Fibroblast of gingiva (primary cell): ENCODE measurements at places on chromosomes 2 and 18.

GRCh38 chr2:119814216-119814615, 54.5 kb downstream of the PTPN4 start:
- no peak for DNase-seq

- no peak for DNase-seq
Observed at GRCh38 chr18:4544142-4544541, 89.0 kb upstream of the DLGAP1 start.

- DNase-seq = no peak
Observed at GRCh38 chr2:80326214-80326613, 21.7 kb upstream of the LRRTM1 start.

DNA sequence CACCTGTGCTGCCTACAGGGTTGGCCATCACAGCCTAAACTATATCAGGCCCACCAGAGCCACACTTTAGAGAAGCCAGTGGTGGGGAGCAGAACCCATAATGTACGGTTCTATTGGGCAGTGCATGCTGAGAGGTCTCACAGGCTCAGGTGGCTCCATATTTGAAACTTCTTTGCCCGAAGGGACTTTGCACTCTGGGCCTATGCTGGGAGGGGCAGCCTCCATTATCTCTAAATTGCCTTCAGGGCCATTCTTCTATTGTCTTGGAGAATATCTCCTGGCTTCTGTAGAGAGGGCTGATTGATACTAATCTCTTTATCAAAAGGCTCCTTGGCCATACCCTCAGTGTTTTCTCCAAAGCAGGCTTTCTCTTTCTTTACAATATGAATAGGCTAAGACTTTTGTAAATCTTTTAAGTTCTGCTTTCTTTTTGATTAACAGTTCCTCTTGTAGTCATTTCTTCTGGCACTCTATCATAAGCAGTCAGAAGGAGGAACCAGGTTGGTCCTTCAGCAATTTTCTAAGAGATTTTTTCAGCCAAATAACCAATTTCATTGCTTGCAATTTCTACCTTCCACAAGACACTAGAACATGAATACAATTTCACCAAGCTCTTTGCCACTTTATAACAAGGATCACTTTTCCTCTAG, 44.5 kb downstream of the RPE start:
- DNase-seq = no peak

DNA sequence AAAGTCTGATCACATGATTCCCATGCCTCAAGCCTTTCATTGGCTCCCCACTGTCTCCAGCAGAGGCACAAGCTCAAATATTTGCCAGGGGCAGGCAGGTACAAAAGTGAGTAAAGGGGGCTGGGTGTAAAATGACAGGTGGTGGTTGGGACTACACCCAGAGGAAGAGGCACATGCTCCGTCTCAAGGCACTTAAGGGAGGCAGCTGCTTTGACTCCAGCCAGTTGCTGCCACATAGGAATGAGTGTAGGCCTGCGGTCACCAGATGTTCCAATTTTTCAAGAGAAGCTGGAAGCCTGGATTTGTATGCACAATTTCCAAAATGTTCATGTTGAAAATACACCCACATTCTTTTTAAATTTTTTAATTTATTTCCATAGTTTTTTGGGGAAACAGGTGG, 164.4 kb downstream of the UPP2 start:
- DNase-seq = no peak

- peak; percentile 47 for DNase-seq
Observed at GRCh38 chr18:24995755-24996154, 356.2 kb downstream of the ZNF521 start.

GRCh38 chr18:5057386-5058348, 139.4 kb downstream of the AKAIN1 start:
- no peak for DNase-seq

- DNase-seq = no peak
Observed at GRCh38 chr2:98985905-98986666, 50.1 kb upstream of the CRACDL start.

- DNase-seq = no peak
Observed at GRCh38 chr18:48986851-48987761, 36.3 kb upstream of the SMAD7 start.

GRCh38 chr2:159091381-159091780, 122.9 kb downstream of the TANC1 start:
- peak; percentile 64 for DNase-seq

- DNase-seq = no peak
Observed at GRCh38 chr2:111050701-111051376, 69.9 kb upstream of the BCL2L11 start.

DNA sequence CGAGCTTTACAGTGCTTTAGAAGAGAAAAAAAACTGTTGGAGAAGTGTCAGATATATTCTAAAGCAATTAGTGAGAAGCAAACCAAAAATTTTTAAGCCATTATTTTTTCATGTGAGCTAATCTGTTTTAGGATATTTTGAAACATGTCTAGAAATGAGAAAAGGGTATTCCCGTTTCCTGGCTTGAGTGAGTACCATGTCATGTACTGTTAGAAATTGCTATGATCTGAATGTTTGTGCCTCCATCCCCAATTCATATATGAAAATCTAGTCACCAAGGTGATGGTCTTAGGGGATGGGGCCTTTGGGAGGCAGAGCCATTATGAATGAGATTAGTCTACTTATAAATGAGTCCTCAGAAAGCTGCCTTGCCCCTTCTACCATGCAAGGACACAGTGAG, 493.3 kb upstream of the GCFC2 start:
- DNase-seq = no peak
